Placental epithelial cell (primary cell): ENCODE measurements at places on chromosomes 11 and 22. TPM values are rescaled to one million over a fixed set of nuclear protein-coding genes. Genes with fewer than 3 reads are reported as not detected.

The ART1 gene
- total RNA-seq, result not detected in 2 replicates

The ADAMTS8 gene
- total RNA-seq, result not detected in 2 replicates

The CARD18 gene
- total RNA-seq, result 0.11 TPM in 1 of 2 replicates, not detected in the other

The PATE2 gene
- total RNA-seq, result not detected in 2 replicates
